ENCODE measurements at places on chromosomes 4 and X. TPM values are rescaled to one million over a fixed set of nuclear protein-coding genes. Genes with fewer than 3 reads are reported as not detected.

GRCh38 chr4:145709843-145710242 is 29.9 kb downstream of the C4orf51 start:
- no peak for DNase-seq

DNA sequence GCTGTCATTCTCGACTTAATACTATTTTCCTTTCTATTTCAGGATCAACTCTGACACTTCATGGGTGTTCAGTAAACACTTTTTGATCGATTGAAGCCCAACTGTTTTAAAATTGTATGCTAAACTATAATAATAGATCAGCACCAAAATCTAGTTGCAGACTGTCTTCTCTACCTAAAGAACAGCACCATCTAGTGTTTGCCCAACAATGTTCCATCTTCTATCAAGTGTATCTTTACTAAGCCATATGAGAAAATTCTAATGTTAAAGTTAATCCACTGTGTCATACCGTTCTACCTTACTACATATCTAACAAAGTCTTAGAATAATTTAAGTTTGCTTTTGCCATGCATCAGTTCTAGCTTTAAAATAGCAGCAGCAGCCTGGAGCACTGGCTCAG is 113.0 kb upstream of the PRDX4 start:
- no peak for DNase-seq

DNA sequence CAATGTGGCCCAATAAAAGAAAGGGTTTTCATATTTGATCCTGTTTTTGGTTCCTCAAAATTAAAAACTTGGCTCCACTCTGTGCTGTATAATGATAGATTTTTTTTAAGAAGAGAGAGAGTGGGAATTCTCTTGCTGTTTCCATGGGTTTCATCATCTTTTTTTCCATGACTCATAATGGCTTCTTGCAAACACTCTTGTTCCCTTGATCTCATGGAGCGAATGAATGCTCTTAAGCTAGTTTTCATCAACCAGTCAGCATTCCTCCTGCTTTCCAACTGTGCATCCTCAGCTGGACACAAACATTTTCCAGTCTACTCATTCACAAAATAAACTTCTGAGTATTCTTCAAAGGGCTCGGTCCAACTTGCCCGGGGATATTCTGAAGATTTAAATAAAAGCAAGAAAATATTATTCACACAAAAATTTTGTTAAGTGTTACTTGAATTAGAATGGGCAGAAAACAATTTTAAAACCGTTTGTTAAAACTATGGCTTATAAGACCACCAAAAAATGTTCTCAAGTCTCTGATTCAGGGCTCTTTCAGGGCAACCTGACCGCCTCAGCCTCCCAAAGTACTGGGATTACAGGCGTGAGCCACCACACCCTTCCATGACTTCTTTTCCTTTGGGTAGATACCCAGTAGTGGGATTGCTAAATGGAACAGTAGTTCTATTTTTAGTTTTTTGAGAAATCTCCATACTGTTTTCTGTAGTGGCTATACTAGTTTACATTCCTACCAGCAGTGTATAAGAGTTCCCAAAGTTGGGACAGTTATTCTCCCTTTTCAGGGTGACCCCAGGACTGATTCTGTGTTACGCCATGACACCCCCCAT is 64.7 kb downstream of the TMEM156 start:
- no peak for DNase-seq

DNA sequence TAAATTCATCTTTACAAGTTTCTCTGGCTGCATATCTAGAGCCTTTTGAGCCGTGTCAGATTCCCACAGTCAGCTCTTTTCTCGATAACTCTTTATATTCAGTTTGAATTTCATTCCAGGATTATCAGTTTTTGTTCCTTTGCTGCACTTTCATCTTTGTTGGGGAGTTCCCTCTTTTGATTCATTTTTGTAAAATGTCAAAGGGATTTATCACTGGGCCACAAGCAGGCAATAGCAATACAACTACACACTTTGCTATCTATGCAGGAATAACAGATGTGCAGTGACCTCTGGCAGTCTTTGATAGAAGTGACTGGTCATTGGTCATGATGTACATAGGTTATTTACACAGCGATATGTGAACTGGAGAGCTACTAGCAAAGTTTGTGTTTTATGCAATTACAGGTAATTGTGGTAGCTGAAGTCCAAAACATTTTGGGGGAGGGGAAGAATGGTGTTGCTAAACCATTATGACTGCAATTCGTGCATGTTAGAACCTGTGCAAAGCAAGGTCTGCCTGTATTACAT is 43.8 kb downstream of the HPGDS start:
- DNase-seq: no peak

- no peak for DNase-seq
These were observed at the start of gene C4orf46 for GRCh38 chr4:158671665-158671914. C4orf46 (minus strand) TSS chr4:158671887; CDS start chr4:158671801, 86 bp downstream.

Gene HERC5
- total RNA-seq: 2.4 TPM

GRCh38 chr4:3389233-3390215 is 52.2 kb upstream of the HGFAC start:
- DNase-seq: no peak

DNA sequence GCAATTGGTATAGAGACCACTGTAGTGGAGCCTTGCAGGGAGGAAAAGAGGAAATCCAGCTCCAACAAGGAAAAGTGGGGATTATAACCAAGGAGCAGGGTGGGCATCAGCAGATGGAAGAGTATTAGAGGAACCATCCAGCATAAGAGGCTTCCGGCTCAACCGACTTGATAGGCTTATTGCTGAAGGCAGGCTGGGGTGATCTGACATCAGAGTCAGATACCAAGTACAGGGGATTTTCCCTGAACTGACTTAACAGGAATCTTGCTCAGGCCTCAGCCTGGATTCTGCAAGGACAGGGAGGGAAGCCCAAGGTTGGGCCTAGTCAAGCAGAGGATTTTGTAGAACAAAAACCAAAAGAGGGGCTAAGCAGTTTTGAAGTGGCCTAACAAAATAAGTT is 129.6 kb downstream of the DCLK2 start:
- DNase-seq: no peak

DNA sequence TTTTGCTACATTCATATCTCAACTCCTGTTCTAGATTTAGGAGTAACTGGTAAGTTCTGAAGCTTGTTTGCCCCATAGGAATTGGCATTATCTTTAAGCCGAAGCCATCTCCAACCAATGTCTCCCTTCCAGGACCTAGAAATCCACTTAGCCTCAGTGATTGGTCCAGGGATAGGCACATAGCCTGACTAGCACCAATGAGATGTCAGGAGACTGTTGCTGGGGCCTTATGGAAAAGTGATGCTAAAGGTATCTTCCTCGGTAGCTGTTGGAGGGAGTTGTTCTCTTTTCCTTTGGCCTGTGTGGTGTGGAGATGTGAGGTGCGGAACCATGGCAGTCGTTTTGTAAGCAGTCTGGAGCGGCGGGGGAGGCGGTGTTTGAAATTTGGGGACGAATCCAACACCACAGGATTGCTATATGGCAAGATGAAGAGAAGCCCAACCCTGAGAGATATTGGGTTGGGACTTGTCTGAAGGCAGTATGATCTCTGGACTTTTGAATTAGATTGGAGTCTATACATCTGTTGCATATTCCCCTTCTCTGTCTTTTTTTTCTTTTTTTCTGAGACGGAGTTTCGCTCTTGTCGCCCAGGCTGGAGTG is 109.8 kb upstream of the ATP6AP2 start:
- no peak for DNase-seq

DNA sequence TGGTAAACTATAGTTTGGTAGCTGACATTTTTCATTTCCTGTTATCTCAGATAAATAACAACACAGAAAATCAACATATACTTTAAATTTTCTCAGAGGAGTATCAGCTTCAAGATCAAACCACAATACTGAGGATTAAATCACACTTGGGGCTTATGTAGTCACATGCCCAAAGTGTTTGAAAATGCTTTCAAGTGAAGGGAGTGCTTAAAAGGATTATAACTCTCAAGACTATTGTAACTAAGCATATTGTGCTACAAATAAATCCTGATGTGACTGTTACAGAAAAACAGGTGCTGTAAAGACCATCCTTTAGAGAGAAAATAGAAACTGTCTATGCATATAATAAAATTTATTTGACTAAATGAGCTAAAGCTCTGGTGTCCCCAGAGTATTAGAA is 887.6 kb downstream of the ADGRL3 start:
- no peak for DNase-seq

DNA sequence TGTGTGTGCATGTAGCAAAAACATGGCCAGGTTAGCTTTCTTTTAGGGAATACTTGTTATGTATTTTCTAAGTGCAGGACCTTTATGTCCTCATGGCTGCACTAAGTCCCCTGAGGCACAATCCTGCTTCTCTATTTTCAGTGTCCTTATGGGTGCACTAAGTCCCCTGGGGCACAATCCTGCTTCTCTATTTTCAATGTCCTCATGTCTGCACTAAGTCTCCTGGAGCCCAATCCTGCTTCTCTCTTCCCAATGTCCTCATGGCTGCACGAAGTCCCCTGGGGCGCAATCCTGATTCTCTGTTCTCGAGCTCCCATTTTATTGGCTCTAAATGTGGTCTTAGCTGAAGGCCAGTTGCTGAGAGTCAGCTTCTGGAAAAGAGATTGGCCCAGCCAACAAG is 49.7 kb upstream of the GPRIN3 start:
- DNase-seq: no peak

DNA sequence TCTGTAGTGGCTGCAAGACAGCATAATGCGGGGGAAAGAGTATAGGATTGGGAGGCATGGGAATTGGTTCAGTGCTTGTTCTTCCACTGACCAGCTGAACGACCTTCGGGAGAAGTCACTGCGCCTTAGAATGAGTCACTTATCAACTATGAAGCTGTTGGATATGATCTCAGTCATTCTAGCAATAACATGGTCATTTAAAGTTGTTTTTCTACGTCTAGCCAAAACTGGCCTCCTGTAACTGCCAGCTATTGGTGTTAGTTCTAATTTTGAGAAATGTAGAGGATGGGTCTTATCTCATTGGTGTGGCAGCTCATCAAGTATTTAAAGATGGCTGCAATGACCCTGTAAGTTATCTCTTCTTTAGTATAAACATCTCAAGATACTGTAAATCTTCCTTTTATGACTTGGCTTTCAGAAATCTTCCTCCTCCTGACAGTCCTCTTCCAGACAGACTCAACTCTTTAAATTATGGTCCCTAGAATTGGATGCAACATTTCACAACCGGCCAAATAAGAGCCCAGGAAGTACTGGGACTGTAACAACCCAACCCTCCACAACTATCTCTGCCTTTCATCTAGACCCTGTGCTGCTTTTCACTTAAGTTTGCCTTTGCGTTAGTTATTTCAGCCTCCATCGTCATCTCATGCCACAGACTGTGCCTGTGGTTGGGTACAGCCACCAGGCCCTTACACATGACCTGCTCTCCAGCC is 243.3 kb downstream of the CBR4 start:
- no peak for DNase-seq

DNA sequence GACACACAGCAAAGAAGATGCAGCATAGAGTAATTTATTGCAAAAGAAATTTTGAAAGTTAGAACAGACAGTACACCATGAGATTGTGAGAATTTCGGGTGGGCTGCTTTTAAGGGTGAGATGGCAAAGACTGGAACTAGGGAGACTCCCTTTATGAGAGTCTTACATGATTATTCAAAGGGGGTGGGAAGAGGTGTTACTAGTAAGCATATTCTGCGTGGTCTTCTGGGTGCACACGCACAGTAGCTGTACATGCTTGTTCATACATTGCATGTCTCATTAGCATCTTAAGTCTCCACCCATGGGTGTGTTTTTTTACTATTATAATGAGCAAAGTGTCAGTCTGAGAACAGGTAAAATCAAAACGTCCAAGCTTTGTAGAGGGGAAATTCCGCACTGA is 49.4 kb upstream of the USP38 start:
- DNase-seq: no peak

DNA sequence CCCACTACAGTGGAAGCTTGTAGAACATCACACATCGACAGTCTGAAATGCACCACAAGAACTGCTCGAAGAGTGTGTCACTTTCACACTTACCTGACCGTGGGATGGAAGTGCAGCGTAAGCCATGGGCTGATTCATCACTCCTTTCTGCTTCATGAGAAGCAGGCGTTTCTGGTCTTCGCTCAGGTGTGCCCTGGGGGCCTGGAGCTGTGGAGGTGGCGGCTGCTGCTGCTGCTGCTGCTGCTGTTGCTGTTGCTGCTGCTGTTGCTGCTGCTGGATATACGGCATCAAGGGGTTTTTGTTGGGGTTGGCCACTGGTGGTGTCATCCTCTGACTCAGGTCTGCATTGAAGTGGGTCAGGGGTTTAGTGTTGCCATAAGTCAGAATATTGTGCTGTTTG is 223.6 kb downstream of the MGST2 start:
- no peak for DNase-seq

Gene EDNRA
- 76.3 TPM for total RNA-seq

Gene TECRL
- 636 TPM for total RNA-seq

GRCh38 chr4:106801386-106801785 is 234.7 kb downstream of the DKK2 start:
- no peak for DNase-seq

DNA sequence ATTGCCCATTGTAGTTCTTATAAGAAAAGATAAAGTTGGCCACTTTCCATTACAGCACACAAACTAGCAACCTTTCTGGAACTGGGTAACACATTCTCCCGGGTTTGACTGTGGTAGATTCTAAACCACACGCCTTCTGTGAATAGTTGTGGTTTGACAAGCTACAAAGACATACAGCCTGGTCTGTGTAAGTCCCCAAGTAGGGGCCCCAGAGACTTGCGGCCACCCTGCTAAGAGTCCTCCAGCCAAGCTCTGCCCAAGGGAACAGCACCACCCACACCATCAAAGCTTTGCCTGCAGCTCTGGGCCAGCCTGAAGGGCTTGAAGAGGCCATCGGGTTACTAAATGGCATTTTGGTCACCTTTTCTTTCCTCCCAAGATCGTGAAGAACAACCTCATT is 203.4 kb downstream of the MAML3 start:
- DNase-seq: no peak

DNA sequence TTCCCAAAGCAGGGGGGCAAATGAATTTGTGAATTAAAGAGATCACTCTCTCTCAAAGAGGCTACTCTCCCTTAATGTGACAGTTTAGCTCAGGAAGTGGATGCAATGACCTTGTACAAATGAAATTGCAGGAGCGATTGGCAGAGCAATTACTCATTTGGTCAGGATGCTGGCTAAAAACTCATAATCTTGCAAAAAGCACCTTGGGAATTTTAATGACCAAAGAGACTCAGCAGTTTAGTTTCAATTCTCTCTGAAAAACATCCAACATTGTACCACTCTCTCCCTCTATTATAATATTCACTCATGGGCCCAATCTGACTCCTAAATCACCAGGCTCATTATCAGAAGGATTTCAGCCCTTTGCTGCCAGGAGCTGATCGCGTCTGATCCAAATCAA is 26.1 kb downstream of the PDGFC start:
- no peak for DNase-seq

DNA sequence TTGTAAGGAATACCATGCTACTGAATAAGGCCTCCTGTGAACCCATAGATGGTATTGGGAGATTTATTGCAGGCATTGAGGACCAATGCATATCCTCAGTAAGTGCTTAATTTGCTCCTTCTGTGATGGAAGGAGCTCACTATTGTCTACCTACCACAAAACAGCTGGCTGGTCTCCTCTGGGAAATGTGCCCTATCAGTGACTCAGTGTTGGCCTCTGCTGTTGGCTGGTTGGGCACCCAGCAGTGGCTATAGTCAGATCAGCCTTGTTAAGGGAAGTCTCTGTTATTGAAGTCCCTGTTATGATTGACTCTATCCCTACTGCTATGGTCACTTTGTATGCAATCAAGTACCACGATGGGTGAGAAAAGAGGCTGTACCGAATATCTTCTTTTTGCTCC is 27.5 kb upstream of the OTUD4 start:
- no peak for DNase-seq
